ENCODE measurements at places on chromosomes 1 and 21.

DNA sequence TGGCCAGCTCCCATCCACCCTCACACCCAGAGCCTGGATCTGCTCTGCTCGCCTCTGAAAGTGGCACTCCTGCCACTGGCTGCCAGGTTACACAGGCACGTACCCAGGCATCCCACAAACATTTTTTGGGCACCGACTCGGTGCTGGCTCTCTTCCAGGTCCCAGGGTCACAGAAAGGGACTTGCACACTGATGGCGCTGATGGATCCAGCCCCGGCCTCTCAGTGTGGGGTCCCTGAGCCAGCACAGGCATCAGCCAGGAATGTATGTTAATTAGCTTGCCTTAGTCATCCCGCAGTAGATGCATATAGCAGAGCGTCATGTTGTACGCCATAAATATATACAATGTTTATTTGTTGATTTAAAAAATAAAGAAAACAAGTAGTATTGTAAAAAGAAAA, 537.2 kb downstream of the NPHP4 start:
- no peak for DNase-seq

- no peak for DNase-seq
Observed at GRCh38 chr1:18972531-18972930, 16.1 kb upstream of the IFFO2 start.

DNA sequence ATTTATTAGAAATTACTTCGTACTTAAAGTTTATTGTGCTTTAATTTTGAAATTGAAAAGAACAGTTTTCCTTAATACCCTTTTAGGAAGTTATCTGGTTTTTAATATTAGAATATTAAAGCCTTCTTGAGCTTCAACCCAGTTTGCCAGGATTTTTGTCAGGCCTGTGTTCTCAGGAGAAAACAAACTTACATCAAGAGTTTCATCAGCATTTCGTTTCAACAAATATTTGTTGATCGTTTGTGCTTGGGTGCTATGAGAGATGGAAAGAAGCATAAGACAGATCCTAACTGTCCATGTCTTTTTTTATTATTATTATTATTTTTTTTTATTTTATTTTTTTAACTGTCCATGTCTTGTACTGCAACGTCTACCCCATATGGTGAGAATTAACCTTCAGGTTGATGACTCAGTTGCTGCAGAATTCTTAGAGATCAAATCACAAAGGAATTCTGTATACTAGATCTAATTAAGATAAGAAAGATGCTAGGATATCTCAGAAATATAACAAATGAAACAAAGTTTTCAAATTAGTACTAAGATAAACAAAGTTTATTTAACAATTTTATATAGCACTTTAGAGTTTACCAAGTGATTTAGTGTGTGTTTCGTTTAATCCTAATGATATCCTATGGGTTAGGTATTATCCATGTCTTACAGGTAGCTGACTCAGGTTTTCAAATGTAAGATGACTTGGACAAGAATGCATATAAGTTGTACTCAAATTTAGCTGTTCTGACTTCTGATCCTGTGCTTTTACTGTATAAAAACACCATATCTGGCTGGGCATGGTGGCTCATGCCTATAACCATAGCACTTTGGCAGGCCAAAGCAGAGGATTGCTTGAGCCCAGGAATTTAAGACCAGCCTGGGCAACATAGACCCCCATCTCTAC, 14.3 kb downstream of the FBXO28 start:
- DNase-seq: no peak

DNA sequence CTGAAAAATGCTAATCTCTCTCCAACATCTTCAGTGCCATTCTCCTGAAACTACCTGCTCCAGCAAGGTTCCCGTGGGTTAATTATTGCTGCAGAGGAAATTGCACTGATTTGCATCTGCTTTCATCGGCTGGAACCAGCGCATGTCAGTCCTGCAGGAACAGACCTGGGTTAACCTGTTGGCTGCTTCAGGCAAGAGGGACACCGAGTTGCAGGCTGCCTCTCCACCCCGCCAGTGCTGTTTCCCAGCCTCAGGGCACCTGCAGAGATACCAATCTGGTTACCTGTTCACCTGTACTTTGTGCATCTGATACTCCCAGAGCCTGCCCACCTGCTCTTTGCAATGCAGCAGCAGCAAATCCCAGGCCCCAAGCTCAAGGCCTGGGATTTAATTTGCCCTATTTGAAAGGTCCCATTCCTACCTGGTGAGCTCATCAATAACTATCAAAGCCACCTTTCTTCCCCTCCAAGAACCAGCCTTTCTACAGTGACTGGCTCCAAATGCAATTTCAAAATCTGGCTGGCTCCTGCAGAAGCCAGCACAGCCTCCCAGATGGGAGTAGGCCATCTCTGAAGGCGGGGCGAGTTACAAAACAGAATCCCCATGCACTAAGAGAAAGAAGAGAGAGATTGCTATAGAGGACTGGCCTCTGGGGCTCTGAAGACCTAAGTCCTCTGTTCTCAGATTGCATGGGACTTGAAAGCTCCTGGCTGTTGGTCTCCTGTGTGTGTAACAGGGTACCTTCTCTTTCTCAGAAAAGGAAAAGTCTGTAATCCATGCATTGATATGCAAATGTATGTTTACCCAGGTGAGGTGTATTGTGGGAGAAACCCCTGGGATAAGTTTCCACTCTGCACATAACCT, 67.8 kb downstream of the TOMM20 start:
- DNase-seq: no peak

All from CD8-positive, alpha-beta T cell (primary cell).